ENCODE measurements at places on chromosomes 5 and 9.

DNA sequence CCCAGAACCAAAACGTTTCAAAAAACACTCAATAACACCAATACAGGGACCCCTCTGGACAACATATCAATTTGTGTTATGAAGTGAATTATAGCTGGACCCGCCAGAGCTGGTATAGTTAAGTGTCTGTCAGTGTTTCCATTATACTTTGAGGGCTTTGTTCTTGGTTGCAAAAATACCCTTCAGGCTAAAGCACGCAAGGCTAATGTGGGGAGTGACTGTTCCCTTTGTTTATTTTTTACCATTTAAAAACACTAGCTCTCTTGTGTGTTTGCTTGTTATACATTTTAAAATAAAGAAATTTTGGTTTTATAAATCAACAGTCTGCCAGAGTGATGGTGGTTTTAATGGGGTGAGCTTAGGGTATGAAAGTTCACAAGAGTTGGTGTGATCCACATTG lies 859.5 kb downstream of the PTPRD start:
- DNase-seq, result no peak

DNA sequence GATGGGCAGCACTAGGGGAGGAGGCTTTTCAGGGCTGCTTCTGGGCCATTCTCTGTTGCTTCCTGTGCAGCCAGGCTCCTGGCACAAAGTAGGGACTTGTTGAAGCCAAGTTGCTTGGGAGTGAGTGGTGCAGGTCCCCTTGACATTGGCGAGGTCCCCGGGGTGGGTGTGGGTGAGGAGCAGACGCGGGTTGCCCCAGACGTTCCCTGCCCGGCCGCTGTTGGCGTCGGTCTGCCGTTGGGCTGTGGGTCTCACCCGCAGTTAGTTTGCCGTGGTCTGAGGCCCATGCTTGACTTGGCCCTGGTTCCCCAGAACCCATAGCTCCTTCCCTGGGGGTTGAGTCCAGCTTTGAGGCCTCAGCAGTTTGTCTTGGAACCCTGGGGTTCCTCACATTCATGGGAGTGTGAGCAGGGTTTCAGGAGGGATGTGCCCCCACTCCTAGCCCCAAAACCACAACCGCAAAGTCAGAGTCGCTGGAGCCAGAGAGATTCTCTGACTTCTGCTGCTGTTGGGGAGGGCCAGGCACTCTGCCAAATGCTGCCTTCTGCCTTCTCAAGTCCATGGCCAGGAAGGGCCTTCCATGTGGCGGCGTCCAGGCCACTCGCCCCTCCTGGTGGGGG lies 77.5 kb downstream of the RXRA start:
- peak; percentile 67 for DNase-seq

GRCh38 chr5:143172739-143173138 lies 230.7 kb downstream of the NR3C1 start:
- no peak for DNase-seq

DNA sequence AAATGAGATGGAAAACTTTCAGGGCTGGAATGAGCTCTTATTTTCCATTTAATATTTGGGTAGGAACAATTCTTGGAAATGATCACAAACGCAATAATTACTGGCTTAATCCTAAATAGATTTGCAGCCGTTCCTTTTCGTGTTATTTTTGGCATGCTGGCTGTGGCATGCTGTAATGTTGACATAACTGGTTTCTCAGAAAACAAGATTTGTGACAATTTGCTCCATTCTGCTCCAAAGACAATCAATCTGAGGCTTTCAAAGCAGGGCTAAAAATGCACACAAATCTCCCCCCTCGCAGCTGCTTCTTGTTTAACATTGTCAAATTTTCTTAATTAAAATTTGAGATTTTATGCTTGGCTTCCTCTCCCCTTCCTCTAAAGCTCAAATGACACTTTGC lies 151.2 kb downstream of the TTC39B start:
- no peak for DNase-seq

DNA sequence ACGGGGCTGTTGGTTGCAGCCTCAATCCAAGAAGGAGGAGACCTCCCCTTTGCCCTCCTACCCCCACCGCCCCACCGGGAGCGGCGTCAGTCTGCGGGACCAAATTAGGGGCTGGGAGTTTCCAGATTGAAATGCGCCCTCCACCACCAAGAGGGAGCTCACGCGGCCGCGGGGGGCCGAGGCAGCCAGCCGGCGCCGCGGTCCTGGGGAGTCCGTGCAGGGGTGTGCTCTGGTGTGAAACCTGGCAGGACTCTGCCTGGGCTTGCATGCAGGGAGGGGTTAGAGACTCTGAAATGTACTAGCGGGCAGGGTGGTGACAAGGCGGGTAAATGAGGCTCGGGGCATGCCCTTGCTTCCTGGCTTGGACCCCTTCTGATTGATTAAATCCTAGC lies 989 bp upstream of the FBN2 start:
- DNase-seq, result no peak

DNA sequence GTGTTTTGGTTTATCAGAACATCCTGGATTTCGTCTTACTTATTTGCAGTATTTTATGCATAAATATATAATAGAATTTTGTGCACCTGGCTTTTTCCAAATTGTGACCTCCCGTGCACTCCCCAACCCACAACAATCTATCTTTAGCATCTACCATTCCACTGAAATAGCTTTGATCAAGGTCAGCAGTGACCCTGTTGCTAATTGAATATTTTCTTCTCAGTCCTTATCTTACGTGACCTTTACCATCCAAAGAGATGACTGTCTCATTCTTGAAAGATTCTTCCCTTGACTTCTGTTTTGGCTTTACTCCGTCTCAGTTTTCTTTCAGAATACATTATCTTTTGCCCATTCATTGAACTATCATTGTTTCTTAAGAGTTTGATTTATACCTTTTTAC lies 18.4 kb downstream of the NDUFS4 start:
- DNase-seq, result no peak

DNA sequence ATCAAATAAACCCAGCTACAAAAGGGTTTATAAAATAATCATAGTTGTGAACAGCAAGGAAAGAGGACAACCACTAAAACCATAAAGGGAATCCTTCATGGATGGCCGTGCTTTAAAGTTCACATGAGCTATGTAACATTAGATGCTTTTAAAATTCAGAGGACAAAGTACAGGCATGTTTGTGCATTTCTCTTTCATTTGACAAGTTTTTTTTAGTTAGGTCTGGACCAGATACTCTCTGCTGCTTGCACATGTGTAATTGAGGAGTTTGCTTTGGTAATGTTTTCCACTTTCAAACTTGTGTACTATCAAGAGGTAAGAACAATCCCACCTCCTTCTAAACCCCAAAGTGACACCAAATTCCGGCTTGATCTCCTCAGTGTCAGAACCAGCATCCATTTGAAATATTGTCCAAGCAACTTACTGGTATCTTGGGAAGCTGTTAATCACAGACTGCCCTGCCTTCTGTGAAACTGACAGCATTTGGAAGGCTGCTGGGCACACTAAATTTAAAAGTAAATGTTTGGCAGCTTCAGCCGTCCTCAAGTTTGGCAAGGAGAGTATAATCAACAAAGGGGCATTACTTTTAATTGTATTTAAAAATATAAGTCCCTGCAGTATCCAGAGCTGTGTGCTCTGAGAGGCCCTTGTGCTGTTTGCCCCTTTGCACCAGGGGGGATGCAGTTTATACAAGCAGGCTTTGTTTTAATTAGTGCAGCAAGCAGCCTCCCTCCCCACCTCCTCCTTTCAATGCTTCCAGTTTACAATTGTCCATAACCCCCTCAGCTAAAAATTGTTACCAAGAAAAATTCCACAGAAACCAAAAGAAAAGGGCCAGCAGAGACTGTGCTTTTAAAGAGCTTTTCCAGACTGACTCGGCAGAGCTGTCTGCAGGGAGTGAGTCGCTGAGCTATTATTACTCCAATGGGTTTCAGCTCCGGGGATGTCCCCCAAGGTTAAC lies 328.3 kb upstream of the MPDZ start:
- no peak for DNase-seq

DNA sequence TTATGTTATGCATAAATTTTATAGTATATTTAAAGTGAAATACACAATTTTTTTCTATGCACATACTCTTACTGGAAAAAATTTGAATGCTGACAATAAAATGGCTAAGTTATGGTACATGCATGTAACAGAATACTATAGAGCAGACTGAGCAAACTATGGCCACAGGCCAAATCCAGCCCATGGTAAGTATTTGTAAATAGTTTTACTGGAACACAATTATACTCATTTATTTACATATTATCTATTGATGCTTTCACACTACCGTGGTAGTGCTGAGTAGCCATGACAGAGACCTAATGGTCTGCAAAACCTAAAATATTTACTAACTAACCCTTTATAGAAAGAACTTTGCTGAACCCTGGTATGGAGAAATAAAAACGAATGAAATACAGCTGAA lies 45.7 kb downstream of the TEX10 start:
- no peak for DNase-seq

- no peak for DNase-seq
These were observed 192.4 kb downstream of the GAS1 start for GRCh38 chr9:86754581-86755560.

DNA sequence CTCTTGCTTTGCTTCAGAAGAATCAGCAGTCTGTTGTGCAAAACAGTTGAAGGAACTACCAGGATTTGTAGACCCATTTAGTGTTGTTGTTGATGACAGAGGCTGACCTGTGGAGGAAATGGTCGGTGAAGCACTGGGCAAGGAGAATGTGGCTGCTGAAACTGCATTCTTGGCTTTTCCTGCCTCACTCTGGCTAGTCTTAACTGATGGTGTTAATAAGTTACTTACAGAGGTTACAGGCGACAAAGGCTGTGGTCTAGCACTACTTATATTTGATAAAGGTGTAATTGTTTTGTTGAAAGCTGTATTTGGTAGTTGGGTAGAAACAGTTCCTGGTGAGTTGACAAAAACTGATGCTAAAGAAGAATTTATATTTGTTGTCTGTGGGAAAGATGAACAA lies 31.5 kb downstream of the MLANA start:
- no peak for DNase-seq

DNA sequence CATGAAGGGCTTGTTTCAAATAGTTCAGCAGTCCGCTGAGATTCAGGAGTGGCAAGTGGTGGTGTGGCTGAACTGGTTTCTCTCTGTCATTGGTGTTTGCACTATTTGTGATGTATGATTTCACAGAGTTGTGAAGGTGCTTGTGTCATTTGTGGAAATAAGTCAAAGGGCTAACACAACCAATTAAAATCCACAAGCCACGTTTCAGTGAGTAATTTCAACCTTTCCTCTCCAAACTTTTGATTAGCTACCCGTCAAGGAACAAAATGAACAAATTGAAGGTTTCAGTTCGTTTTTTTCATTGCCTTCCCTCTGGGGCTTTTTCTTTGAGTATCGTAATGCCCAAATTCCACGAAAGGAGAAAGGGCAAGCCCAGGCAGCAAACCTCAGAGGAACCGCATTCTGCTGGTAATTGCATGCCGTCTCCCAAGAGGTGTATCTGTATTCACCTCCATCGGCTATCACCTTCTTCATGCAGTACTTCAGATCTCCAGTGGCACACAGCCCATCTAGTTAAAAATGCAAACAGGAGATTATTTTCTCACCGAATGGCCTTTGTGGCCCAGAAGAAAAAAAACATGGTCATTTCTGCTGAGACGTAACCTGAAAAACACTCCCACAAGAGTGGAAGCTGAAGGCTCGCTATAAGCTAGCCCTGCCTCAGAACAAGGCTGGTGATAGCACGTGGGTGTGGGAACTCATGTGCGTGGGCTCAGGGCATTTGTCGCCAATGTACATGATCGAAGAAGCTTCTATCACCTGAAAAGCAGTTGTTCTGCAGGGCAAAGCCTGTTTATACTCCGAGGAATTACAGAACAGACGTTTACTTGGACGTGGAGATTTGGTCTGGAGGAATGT lies 197.1 kb downstream of the NR3C1 start:
- no peak for DNase-seq

DNA sequence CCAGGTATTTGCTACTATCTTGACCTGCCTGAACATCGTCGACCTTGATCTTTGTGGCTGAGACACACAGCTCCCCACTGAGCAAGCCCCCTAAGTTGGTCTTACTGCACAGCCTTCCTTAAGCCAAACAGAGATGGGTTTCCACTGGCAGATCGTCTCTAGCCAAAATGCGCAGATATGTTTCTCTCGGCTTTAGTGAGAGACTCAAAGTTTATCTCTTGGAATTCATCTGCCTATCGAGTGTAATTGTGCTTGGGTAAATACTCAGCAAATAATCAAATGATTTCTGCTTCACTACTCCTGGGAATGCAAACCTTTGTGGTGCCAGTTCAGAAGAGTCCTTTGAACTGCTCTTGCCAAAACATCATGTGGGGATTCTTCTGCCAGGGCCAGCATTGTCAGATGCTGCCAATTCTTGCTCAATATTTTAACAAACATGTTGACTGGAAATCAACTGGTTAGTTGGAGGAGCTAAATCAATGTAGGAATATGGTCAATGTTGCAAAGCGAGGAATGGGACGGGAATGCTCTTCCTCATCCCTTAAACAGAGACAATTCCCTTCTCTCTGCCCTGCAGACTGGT lies 141.2 kb upstream of the SLC28A3 start:
- DNase-seq, result no peak

- DNase-seq, result no peak
These were observed 68.7 kb downstream of the CRB2 start for GRCh38 chr9:123424552-123425225.

DNA sequence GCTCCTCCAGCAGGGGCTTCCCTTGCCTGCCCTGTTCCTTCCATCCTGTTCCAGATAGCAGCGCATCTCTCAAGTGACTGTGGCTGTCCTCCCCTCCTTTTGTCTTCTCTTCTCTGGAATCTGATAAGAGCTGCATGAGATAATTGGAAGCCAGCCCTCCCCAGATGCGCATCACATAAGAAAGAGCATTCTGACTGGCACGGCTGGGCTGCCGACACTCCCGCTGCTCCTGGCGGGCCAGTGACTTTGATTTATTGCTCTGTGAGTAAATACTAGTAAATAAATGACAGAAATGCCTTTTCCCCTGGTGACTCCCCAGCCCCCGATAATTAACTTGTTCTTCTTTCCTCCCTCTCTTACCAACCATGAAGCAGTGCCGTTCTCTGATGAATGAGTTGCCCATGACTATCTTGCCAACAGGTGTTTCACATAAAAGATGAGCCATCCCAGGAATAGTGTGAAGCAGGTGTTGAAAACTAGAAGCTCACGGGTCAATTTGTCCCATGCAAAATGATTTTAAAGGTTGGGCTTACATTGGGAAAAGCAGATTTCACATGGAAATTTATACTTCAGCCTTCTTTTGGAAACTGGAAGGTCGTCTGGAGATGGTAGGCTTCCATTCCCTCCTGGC lies 212.3 kb downstream of the ERCC6L2 start:
- DNase-seq, result no peak

GRCh38 chr5:160616712-160617497 lies 195.2 kb downstream of the PTTG1 start:
- DNase-seq, result no peak

GRCh38 chr9:16727452-16728136 lies 142.9 kb downstream of the BNC2 start:
- no peak for DNase-seq

DNA sequence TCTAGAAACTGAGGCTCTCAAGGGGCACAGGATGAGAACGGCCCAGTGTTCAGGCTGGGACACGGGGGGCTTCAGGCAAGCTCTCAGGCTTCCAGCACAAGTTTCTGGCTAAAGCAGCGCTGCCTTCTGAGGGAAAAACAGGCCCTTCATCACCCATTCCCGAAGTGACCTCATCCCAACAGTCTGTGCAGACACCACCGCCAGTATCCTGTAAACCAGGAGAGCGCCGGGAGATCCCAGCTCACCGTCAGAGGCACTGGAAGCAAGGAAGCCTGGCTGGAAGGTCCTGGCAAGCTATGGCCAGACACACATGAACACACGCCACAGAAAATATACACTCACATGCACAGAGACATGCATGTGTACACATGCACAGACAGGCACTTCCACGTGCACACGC lies 8.8 kb downstream of the SLC12A7 start:
- no peak for DNase-seq

GRCh38 chr5:80234116-80234948 lies 21.5 kb downstream of the SERINC5 start:
- DNase-seq, result no peak

GRCh38 chr5:142491270-142491669 lies 166.4 kb upstream of the SPRY4 start:
- no peak for DNase-seq

Data from CD4-positive, alpha-beta T cell treated with Interleukin-17A for 4 hours (primary cell).